Stimulated activated CD8-positive, alpha-beta memory T cell treated with anti-CD3 and anti-CD28 coated beads, Interleukin-7, amount 100 ng/mL, for 24 hours (primary cell): ENCODE measurements at places on chromosomes 13 and 19.
A peak's percentile ranks its signal among the peaks of the same experiment; 100 is the strongest.

GRCh38 chr19:28264556-28264955 is 948.4 kb downstream of the UQCRFS1 start:
- DNase-seq: no peak

GRCh38 chr13:77328819-77329132 is 1.9 kb upstream of the MYCBP2 start:
- DNase-seq: no peak

DNA sequence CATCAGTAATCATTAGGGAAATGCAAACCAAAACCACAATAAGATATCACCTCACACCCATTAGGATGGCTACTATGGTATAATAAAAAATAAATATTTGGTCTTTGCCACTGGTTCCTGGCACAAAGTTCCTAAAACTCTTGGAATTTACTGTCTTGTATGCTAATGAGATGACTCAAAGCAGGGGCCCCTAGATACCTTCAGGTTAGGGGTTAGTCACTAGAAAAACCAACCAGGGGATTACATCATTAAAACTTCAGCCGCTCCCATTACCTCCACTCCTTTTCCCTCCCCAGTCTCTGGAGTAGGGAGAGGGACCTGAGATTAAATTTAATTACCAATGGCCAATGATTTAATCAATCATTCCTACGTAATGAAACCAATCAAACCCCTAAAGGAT is 49.6 kb downstream of the THSD1 start:
- no peak for DNase-seq

DNA sequence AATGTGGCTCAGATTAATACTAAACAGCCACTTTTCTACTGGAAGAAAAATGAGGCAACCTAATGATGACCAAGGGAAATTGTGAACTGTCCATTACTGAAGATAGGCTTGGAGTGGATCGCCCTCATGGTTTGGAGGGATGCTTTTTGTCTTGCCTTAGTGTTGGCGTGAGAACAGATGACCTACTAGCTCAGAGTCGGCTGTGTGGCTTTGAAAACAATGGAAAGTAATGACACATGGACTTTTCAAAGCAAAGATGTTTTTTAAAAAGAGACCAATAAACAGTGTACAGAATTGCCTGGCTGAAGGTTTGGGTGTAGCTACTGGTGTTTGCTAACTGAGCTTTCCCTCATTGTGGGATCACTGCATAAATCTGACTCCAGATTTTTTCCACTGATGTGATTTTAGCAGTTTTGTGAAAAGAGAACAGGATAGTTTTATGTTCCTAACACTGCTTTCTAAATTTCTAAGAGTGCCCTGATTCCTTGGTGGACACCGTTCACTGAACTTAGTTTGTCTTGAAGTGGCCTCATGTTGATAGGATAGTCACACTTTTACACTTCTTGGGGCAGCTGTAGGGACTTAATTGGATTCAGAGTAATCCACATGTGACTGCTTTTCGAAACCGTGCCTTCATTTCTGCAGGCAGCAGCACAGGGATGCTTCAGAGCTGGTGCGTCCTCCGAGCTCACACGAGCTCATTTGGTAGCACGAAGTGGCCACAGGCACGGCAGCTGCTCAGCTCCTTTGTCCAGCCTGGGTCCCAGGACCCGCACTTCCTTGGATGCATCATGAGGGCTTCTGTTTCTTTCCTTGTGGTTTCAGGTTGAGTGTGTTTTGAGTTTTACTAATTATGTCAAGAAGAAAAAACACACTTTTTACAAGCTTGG is 4.3 kb downstream of the CEBPG start:
- no peak for DNase-seq

DNA sequence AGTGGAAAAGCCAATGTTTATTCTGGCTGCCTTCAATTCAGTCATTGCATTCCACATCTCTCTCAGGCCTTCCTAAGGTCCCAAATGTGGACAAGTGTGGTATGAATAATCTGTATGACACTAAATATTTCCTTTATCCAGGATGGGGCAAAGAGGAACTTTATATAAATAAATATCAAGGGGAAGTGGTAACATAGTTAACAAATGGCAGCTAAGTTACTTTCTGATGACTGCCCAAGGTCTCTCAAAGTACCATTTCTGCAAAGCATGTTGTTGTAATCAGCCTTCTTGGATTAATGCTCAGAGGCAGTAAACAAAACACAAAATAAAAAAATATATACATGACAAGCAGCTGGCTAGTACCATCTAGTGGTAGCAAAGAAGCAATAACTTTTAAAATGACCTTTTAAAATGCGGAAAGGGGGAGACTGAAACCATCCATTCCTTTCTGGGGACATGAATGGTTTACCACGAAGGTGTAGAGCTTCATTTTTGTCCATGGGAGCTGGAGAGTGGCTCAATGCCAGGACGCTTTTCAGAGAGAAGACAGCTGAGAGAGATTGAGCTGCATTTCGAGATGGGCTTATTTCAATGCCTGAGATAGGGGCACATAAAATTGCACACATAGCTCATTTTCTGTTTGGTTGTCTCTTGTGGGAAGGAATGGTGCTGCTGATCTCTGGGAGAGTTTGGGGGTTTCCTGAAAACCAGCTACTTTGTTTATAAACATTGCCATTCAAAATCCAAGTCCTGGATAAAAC is 259.2 kb downstream of the RFC3 start:
- DNase-seq: no peak

- DNase-seq: no peak
Measured at GRCh38 chr19:5046339-5047039, 77.6 kb downstream of the KDM4B start.

DNA sequence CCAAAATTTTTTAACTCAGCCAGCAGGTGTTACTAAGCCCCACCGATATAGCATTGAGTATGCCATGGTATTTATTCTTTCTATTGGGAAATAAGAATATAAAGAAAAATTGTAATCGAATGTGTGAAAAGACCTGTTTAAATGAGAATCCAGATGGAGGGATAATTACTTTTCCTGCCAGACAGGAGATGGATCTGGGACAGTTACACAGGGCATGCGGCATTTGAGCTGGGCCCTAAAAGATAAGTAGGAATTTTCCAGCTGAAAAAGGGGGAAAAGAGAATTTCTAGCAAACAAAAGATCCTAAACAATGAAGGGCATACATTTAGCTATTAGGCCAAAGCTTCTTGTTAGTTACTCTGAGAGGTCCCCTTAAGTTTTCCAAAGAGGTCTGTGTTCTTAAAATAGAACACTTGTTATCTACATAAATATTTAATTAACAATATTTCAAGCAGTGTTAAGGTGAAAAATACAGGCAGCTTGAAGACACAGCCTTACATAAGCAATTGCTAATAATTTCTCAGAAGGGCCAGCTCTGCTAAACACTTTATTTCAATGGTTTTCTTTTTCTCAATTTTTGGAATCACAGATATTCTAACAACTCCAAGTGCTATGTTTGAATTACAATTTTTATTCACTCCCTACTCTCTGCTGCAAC is 63.7 kb downstream of the TBC1D4 start:
- no peak for DNase-seq

GRCh38 chr19:41323430-41324125 is 13.6 kb downstream of the CCDC97 start:
- DNase-seq: no peak

- DNase-seq: no peak
Measured at GRCh38 chr19:49613374-49613773, 22.4 kb downstream of the PRR12 start.

GRCh38 chr13:69796256-69796655 is 311.4 kb upstream of the ATXN8OS start:
- no peak for DNase-seq

DNA sequence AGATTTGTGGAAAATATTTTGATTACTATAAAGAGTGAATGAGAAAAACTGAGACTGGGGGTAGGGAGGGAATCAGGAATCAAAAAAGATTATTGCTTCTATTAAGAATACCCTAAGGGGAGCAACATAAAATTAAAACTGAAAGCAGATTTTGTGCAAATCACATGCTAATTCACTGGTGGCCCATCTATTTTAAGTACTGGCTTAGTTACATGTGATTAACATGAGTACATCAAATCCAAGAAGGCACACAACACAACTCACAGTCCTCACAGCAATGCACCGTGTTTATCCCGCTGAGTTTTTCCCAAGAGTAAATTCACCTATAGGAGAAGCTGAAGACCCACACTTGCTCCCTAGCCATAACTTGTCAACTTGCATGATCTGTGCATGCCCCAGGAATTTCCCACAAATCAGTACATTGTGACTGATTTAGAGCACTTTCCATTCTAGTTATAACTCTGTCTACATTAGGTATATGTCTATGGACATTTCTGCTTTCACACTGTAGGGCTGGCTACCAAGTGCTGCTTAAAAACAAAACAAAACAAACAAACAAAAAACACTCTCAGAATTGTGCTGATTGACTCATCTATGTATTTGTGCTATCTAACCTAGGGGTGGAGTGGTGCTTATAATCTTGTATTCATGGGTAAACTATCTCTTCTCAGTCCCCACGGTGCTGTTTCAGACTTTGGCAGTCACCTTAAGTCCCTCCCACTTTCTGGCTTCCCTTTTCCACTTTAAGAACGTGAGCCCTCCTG is 24.3 kb downstream of the AMER2 start:
- no peak for DNase-seq

GRCh38 chr19:54573330-54573872 is at the start of gene LILRA2:
TSS of gene LILRA2 (plus strand) at chr19:54573790. CDS start at chr19:54573879, 89 bp downstream.
- no peak for DNase-seq

- no peak for DNase-seq
Measured at GRCh38 chr19:15631817-15632216, 8.9 kb upstream of the CYP4F3 start.

DNA sequence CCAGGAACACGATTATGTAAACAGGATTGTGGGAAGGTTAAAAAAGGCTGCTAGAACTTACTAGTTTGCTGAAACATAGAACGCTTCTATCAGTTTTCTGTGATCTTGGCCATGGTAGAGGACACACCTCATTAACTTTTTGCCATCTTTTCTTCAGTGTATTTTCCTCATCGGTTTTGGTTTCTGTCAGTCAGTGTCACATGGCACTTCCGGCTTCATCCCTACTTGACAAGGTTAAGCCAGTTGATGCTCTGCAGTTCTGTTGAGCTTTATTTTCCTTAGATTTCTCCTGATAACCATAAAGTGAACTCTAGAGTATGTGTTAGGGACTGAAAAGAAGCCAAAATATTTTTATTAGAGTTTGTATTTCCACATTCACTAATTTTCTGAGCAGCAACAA is 147.5 kb downstream of the NDFIP2 start:
- no peak for DNase-seq

DNA sequence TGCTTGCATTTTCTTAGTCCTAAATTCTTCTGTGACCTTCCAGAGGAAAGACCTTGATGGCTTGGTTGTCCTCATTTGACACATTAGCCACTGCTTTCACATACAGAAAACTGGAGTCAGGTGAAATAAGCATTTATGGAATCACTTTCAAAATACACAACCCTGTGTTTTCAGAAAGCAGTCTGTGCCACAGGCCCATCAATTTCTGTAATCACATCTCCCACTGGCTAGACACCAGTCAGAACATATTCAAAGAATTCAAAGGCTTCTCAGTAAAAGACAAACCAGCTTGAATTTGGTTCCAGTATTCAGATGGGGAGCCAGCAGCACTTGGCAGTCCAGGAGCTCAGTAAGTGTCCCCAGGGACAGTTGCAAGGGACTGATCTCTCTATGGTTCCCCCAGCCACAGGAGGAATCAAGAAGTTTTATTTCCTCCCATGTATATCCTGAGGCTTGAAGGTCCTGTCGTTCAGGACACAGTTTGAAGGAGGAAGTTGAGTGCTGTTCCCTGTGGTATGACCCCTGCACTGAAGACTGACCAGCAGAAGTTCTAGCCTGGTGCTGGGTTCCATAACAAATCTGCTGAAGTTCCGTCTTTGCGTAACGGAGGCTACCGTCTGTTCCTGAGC is 214.3 kb downstream of the FOXO1 start:
- DNase-seq: no peak

- DNase-seq: peak; percentile 64
Measured at GRCh38 chr19:34733746-34734536, at the start of gene ZNF181. TSS of gene ZNF181 (plus strand) at chr19:34734243. CDS start at chr19:34735038, 795 bp downstream.

DNA sequence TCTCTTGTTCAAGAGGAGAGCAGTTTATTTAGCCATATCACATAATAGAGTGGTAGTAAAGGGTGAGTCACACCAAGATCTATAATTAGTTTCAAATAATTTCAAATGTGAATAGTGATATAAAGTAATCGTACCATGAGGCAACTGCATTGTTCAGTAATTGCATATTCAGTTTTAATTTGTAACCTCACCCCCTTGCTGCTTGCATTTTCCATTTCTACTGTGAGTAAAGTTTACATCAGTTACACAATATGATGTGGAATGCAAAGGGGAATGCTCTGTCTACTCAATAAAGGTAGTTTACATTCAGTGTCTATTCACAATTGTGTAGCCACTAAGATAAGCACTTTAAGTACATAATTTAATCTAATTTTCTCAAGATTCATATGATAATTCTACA is 1695.7 kb upstream of the SPRY2 start:
- DNase-seq: no peak

GRCh38 chr13:101139081-101139480 is 277.2 kb downstream of the NALCN start:
- DNase-seq: no peak

DNA sequence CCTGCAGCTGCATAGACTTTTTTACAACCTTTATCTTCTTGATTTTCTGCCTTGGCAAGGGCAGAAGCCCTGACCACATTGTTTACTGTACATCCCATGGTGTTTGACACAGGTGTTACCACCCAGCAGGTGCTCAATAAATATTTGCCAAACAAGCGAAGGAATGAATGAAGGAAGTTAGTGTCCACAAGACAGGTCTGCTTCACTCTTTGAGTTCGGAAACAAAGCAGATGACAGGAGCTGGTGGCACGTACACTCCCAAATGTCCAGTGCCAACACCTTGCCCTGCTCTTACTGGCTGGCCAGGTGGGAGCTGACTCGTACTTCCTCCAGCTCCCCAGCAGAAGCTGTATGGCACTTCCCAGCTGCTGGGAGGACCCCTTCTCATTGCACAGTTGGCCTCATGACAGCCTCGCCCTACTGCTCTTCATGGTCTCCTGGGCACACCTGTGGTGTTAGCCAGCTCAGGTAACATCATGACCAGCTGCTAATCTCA is 22.0 kb upstream of the MUC16 start:
- DNase-seq: no peak

GRCh38 chr13:114105521-114106225 is 26.8 kb downstream of the RASA3 start:
- no peak for DNase-seq

DNA sequence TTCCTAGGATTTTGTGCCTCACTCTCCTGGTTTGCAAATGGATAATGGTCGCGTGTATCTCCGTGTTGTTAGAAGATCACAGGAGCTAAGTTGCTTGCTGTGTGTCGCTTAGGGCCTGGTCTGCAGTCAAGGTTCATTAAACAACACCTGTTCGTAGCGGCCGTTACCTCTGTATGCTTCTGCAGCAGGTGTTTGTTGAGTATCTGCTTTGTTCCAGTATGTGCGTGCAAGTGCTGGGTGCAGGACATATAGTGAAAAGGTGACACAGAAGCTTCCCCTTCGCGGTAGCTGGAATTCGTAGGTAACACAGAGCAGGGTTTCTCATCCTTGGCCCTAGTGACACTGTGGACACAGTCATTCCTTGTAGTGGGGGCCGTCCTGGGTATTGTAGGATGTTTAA is 5.4 kb downstream of the MED25 start:
- DNase-seq: no peak

GRCh38 chr13:19156013-19156825 is 25.4 kb downstream of the TUBA3C start:
- no peak for DNase-seq

- no peak for DNase-seq
Measured at GRCh38 chr13:43537124-43537523, 249.6 kb downstream of the ENOX1 start.
